Activated T-cell treated with anti-CD3 and anti-CD28 coated beads, Interleukin-2, amount 50 U/mL, for 1 hour (primary cell): ENCODE measurements at places on chromosomes 1 and 21.

DNA sequence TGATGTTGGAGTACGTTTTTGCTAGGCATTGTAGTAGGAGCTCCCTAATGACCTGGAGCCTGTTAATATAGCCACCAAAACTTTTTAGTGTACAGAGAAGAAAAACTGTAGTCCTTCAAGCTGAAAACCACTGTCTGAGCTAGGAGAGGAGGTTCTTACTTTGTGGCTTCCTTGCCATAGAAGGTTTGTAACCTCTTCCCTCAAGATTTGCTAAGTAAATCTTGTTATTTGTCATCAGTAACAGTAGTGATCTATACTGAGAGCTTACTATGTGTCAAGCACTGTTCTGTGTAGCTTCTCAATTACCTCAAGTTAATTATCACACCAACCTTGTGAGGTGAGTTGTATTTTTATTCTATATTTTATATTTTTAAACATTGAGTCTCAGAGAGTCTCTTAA, 21.2 kb upstream of the LRRC8C start:
- no peak for DNase-seq

- no peak for DNase-seq
Observed at GRCh38 chr1:30912913-30913652, 4.5 kb upstream of the SDC3 start.

DNA sequence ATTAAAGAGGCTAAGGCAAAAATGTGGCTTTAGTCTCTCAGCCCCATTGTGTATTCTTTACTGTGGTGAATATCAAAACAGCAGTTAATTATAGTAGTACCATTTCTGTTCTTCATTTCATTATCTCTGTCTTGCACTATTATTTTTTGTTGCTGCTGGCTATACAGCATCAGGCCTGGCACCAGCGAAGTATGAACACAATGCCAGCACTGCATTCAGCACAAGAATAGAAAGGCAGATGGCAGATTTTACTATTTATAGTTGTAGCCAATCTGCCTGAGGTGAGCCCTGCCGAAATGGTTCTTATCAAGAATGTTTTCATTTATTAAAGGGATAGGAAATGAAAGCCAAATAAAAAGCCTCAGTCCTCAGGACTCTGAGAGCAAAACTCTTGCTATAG, 72.1 kb downstream of the GPR52 start:
- no peak for DNase-seq

DNA sequence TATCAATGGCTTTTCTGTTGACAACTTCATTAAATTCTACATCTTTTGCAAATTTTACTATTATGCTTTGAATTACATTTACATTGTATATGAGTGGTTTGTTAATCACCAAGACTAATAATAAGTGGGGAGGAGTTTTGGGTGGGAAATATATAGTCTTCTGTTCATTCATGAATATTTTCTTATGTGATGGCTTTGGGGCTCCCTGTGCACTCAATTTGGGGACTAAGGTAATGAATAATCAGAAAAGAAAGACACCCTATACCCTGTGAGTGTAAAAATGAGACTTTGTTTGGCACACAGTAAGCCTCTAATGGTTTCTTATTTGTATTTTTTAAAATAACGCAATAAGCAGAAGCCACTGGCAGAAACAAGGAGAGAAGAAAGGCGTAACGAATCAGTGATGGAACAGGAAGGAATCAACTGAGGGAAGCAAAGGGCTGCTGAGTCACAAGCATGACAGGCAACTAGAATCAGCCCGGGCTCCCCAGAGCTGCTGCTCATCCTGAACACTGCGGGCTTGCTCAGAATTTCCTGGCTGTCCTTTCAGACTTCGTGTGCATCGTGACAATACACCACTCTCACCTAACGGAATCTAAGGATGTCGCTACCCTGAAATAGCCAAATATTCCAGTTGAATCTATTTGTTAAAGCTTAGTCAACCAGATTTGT, 20.8 kb upstream of the RGS2 start:
- DNase-seq, result no peak

DNA sequence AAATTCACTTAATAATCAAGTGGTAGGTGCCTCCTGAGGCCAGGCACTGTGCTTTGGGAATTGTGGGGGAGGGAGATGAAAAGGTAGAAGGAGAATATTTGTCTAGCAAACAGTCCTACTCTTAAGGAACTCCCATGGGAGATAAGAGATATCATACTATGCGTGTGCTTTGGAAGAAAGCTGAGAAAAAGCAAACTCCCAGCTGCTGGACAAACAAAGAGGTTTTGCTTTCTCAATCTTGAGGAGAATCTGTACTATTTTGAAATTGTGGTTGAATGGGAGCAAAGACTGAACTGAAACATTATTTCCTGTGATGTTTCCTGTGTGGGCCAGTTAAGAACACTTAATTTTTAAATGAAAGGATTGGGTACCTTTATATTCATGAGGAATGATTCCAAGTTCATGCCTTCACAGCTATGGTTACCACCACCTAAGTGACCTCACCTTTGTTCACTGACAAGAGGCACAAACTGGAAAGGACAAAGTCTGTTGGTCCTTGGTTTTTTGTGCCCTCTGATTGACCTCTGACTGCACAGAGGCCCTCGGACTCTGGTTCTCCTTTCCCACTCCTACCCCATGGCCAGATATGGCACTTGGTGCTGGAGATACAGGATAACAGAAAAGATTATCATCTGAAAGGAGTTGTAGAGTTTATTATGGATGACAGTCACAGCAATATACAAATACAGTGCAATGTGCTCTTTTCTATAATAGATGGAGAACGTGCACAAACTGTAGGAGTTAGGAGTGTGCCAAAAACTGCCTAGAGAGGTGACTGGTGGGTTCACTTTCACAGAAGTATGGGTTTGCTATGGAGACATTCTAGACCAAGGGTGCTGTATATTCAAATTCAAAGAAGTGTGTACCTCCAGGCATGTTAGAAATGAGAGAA, 1.6 kb downstream of the CD53 start:
- DNase-seq, result no peak

DNA sequence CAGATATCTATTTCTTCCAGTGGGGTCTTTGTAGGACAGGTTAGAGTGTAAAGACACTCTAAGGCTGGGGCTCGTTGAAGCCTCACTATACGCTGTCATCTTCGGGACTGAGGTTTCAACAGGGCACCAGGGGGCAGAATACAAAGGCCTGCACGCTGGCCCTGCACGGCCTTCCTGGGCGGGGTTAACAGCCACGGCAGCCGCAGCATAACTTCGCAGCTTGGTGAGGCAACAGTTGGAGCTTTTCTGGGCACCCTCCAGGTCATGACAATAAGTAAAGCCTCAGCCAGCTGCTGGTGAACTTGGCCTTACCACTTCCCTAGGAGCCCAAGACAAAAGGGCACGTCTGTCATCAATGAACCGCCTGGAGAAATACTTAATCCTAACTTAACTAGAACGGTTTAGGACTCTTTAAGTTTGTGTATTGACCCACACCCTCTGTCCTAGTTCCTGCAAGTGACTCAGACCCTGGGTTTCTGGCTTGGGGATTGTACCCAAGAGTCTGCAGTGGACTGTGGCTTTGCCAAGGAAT, 2.3 kb upstream of the RUNX1 start:
- DNase-seq, result peak; percentile 81

DNA sequence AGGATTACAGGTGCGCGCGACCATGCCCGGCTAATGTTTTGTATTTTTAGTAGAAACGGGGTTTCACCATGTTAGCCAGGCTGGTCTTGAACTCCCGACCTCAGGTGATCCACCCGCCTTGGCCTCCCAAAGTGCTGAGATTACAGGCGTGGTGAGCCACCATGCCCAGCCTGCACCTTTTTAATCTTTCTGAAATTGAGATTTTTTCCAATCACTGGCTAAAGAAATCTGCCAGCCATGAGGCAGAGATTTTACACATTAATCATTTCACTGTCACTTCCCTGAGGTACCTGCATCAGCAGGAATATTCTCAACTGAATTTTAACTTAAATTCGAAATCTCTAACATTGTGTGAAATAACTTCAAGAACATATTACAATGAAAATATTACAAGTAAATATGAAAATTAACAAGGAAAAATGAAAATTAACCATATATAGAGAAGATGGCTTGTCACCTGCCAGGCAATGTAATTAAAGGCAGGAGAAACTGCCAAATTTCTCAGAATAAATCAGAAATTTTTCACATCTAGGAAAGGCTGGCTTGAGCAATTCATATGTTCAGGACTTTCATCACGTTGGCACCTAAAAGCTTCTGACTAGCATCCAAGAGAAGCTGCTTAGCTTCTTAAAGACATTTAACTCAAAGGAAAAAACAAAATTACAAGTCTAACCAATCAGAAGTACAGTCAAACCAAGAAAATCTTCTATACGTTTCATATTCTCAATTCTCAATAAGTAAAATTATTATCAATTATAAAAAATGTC, 5.9 kb downstream of the ANKRD13C start:
- no peak for DNase-seq

DNA sequence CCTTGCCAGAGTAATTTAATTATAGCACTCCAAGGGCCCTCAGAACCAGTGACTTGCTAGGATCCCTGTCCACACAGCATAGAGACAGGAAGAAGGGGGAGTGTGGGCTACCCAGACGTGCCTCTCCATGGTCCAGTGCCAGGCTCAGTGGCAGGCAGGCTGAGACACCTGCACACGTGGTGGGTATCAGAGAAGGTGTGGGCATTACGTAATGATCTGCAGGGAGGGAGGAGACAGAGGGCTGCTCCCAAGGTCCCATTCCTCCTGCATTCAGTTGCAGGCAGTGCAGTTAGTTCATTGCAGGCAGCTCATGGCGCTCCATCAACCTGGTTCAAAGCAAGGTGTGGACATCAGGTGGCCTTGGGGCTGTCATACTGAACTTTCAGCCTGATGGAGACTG, 49.9 kb downstream of the C8B start:
- no peak for DNase-seq

- no peak for DNase-seq
Observed at GRCh38 chr1:213124590-213124989, 73.5 kb downstream of the RPS6KC1 start.
